Fibroblast of upper back skin (primary cell): ENCODE measurements at places on chromosomes 2 and 18.

DNA sequence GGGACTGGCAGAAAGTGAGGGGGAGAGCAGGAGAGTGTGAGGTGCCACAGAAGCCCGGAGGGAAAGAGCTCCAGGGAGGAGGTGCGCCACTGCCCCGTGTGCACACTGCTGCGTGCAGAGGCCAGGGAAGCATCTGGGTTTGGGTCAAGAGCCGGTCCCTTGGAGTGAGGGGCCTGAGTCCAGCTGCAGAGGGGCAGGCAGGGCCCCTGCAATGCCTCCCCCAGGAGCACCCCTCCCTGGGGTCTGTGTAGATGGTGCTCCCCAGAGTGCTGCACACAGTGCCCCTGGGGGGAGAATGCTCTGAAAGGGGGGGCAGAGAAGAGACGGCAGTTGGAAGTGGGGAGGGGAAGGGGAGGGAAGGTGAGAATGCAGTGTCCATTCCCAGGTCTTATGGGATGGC, 3.7 kb upstream of the LIMS2 start:
- DNase-seq, result no peak

DNA sequence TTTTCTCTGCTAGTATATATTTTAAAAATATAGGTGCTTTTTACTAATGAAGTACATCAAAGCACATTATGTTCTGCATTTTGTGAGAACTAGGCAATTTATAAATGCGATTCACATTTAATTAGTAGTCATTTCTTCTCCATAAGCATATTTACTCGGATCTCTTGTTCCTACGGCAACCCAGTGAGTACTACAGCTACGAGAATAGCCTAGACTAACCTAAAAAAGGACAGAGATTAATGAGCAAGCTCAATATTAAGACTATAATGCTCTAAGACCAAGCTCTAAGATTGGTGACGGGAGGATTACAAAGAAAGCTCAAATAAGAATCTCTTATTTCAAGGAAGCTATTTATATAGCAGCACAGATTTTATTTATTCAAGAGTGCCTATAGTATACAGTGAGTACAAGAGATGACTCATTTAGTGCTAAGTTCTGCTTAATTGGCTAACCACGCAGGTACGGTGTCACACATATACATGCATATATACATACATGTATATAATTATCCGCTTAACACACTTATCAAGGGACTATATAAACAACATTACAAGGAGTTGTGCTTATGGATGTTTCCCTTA, 364.7 kb downstream of the GPD2 start:
- no peak for DNase-seq

GRCh38 chr2:46216213-46216612, 81.0 kb upstream of the EPAS1 start:
- DNase-seq, result peak; percentile 65

- DNase-seq, result peak; percentile 26
These were observed 76.2 kb downstream of the CCBE1 start for GRCh38 chr18:59621027-59621426.

DNA sequence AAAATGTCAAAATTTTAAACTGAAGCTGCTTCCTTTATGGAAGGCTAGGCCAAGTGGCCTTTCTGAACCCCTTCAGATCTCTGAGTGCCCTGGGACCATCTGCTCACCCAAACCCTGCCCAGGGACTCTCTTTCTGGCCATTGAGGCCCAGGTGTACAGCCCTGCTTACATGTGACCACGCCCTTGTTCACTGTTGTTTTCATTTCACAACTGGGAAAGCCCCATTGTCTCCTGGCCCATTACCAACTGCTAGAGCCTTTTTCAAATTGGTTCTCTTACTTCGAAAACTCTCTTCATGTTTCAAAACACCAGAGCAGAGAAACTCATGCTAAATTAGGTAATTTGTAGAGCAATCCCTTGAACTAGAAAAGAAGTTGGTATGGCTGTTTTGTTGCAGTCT, 219.5 kb upstream of the TANK start:
- no peak for DNase-seq

GRCh38 chr2:26187537-26188104, 14.7 kb downstream of the GAREM2 start:
- no peak for DNase-seq

DNA sequence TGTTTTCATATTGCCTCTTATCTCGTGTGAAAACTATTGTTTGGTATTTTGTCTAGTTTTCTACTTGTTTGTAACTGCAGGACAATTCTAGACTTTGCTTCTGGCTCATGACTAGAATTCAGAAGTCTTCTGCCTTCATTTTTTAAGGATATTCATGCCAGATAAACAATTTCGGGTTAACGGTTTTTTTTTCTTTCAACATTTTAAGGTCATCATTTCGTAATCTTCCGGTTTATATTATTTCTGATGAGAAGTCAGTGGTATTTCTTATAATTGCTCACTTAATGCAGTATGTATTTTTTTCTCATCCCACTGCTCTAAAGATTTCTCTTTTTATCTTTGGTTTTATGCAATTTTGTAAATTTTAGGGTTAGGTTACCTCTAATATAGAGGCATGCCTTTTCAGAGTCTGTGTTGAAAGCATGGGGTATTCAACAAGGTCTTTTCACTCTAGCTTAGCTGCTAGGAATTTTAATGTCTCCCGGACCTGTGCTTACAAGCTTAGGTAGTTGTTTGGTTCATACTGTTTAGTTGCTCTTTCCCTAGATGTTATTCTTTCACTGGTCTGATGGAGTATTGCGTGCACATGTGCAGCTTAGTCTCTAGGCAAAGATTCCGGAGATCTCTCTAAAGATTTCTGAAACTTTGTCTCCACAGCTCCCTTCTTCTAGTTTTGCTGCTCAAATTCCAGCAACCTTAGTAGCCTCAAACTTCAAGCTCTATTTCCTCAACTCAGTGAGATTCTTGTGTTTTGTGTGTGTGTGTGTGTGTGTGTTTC, 198.1 kb downstream of the MCFD2 start:
- DNase-seq, result peak; percentile 49

GRCh38 chr18:75546964-75547363, 119.5 kb upstream of the SMIM21 start:
- DNase-seq, result no peak

DNA sequence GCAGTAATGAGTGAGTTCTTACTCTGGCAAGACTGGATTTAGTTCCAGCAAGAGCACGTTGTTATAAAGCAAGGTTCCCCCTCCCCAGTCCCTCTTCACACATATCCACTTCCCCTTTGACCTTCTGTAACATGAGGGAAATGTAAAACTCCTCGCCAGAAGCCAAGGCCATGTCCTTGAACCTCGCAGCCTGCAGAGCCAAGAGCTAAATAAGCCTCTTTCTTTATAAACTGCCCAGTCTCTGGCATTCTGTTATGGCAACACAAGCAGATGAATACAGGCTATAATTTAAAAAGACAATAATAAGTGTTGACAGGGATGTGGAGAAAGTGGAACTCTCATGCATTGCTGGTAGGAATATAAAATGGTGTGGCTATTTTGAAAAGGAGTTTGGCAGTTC, 60.3 kb downstream of the TLK1 start:
- DNase-seq, result no peak

GRCh38 chr2:172438741-172439508, 11.5 kb downstream of the ITGA6 start:
- peak; percentile 67 for DNase-seq

DNA sequence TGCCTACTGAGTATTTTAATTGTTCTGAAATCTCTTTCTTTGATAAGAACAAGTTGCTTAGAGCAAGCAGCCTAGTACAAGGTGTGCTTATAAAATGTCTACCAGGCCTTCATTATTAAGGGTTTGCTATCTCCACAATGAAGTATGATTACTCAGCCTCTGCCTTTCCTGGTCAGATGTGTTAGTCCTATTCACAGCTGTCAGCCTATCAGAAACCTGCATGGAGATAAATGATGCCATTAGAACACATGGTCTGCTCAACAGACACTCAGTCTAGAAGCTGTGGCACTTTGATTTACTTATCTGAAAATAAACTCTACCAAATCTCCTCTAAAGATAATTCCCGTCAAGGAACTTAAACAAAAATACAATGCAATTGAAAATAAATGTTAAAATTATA, 448.7 kb downstream of the ERBB4 start:
- no peak for DNase-seq

GRCh38 chr2:46615555-46615954, 136.2 kb downstream of the TMEM247 start:
- DNase-seq, result no peak

DNA sequence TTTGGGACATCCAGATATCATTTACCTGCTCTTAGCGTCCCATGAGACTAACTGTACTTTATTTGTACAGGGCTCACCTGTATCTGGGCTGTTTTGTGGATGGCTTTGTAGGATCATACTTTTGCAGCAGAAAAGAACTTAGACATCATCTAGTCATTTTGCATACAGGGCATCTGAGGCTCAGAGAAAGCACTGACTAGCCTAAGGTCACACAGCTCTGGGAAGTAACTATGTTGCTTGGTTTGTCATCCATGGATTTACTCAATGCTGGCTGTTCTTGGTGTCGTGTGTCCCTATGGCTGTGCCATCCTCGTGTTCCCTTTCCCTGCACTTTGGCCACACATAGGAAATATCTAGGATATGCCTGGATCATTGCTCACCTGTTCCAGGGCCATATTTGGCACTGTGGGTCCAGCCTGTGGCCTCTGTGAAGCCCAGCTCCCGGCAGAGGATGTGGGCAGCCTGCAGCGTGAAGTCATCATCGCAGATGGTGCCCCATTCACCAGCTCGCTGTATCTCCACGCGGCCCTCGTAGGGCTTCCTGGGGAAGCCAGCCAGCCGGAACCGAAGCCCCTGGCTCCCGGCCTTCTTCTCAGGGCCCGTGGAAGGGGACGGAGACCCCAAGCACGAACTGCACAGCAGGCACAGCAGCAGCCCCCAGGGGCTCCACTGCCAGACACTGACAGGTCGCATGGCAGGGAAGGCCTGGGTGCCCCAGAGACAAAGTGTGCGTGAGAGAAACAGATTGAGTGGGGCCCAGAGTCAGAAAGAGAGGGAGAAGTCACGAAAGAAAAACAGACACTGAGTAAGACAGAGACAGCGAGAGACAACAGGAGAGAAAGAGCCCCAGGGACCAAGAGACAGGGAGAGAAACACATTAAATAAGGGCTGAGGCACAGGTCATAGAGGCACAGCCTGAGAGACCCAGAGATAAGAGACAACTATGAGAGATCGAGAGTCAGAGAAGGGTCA, 1.5 kb downstream of the LOXL3 start:
- DNase-seq, result no peak
